ENCODE measurements at places on chromosomes 5 and 9.

- DNase-seq = no peak
These were observed 116.9 kb downstream of the DENND1A start for GRCh38 chr9:123812984-123813383.

- no peak for DNase-seq
These were observed 28.2 kb downstream of the LPCAT1 start for GRCh38 chr5:1495525-1495897.

- DNase-seq = no peak
These were observed 105.6 kb downstream of the PPP2R2B start for GRCh38 chr5:146772881-146773466.

- no peak for DNase-seq
These were observed 38.9 kb upstream of the EGFL7 start for GRCh38 chr9:136623842-136624183.

GRCh38 chr9:126791406-126792230 is 13.2 kb upstream of the ZBTB43 start:
- DNase-seq = no peak

GRCh38 chr5:178460174-178460573 is 130.0 kb downstream of the COL23A1 start:
- no peak for DNase-seq

Measured in CD4-positive, alpha-beta T cell treated with Interleukin-15 for 4 hours (primary cell).